ENCODE measurements at places on chromosomes 7 and 10.

DNA sequence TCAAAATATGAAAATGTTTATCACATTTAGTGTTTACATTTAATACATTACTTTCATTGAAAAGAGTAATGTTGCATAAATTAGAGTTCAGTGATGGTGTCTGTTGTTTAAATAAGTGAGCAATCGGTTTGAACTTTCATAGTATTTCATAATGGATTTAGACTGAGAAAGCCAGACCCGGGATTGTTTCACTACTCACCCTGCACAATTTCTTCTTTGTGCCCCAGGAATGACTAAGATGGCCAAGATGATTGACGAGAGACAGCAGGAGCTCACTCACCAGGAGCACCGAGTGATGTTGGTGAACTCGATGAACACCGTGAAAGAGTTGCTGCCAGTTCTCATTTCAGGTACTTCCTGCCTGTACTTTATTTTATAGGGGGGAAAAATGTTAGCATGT lies 74.6 kb downstream of the VCL start:
- no peak for DNase-seq
- H3K27me3 ChIP-seq = no peaks in the 10 kb centered on the region
- H3K27ac ChIP-seq = peak overlapping the region; percentile 87
- H3K4me1 ChIP-seq = peaks cover 63% of the 10 kb centered on the region

GRCh38 chr10:116237970-116238369 lies 35.0 kb downstream of the GFRA1 start:
- H3K4me3 ChIP-seq = no peak overlapping the region
- no peak overlapping the region for H3K27ac ChIP-seq
- H3K4me1 ChIP-seq = peaks cover 15% of the 10 kb centered on the region
- DNase-seq = no peak

GRCh38 chr7:4638781-4639575 lies 43.1 kb upstream of the FOXK1 start:
- no peaks in the 10 kb centered on the region for H3K27me3 ChIP-seq
- H3K4me1 ChIP-seq = peaks cover 8% of the 10 kb centered on the region
- no peak overlapping the region for H3K4me3 ChIP-seq
- no peak overlapping the region for H3K27ac ChIP-seq

DNA sequence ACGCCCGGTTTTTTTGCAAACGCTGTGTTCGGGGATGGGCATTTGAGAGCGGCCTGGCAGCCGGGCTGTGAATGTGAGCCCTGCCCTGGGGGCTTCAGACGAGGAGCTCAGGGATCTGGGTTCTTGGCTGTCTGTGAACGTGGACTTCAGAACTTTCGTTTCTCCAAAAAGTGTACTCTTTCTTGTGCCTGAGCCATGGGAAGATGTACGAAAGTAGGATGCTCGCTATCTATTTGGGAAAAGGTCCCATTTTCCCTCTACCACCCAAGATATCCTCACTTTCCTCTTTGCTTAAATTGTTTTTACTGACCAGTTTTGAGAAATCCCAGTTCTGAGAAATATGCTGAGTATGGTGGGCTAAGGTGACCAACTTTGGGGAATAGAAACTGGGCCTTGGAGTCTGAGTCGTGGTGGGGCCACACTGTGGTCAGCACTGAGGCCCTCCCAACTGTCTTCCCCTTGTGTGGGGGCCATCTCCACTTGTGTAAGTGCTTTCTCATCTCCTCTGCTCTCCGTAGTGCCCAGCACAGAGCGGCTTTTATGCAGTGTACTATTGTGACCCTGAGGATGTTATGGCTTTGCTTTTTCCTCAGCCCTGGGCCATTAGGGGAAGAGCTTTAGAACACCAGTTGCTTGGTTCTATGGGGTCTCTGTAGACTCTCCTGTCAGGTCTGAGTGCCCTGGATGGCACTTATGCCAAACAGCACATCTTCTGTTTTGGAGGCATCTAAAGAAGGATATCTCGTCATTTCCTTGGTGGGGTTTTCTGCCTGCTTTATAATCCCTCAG lies 918 bp downstream of the DBNL start:
- peak overlapping the region; percentile 82 for H3K4me3 ChIP-seq
- peaks cover 3% of the 10 kb centered on the region for H3K36me3 ChIP-seq

GRCh38 chr7:34451923-34452322 lies 206.1 kb upstream of the NPSR1 start:
- DNase-seq = no peak
- peaks cover 3% of the 10 kb centered on the region for H3K4me1 ChIP-seq
- H3K27me3 ChIP-seq = no peaks in the 10 kb centered on the region
- no peak overlapping the region for H3K27ac ChIP-seq
- no peak overlapping the region for H3K4me3 ChIP-seq

DNA sequence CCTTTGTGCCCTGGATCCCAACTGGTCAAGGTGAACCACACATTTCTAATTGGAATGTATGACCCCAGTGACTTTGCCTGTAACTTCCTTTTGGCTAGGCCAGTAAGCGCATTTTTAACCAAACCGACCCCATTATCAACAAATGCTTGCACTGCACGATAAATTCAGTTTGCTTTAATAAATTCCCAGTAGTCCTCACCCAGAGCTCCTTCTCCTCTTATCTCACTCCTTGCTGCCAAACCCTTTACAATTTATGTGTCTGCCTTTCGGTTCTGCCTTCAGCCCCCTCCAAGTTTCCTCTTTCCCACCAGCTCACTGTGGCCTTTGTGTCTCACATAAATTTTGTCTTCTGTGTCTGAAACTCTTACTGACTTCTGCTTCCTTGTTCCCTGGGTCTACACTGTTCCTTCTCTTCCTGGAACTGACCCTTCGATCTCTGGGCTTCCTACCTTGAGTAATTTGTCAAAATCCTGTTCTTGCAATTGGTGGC lies 59.0 kb downstream of the TBXAS1 start:
- DNase-seq = no peak
- H3K36me3 ChIP-seq = no peaks in the 10 kb centered on the region
- H3K4me3 ChIP-seq = no peak overlapping the region
- no peak overlapping the region for H3K27ac ChIP-seq
- H3K27me3 ChIP-seq = peaks cover 19% of the 10 kb centered on the region

Measured in osteocyte (in vitro differentiated cells).